Effector CD4-positive, alpha-beta T cell (primary cell): ENCODE measurements at places on chromosomes 6 and 20.

GRCh38 chr6:41535766-41536165 is 10.4 kb upstream of the FOXP4 start:
- no peak for DNase-seq

DNA sequence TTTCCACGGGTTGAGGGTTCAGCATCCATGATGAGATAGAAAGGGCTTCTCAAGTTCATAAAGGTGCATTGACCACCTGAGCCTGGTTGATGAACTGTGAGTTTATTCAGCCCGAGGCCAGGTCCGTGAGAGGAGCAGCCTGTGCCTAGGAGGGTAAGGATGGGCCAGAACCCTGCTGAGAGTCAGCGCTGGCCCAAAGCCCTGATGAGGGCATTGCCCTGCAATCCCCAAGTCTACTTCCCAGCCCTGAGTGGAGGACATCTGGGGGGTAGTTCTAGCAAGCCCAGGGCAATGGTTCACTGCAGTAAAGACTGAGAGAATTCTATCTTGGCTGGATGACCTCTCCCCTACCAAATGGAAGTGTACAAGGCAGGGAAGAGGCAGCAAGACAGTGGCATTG is 123.3 kb upstream of the NXT1 start:
- no peak for DNase-seq

DNA sequence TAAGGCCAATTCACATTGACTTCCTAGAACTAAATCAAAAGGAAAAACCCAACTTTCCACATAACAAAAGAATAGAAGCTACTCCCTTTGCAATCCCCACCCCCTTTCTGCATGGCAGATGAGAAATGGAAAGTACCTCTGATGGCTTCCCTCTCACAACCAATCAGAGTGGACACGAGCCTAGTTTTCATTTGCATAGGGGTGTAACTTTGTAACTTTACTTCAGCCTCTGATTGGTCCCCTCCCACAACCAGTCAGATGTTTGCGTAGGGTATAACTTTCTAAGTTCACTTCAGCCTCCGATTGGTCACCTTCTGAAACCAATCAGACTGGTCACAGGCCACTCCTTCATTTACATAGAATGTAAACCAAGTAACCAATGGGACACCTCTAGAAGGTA is 328.5 kb downstream of the CDH26 start:
- no peak for DNase-seq

GRCh38 chr6:23601811-23602345 is 524.1 kb upstream of the NRSN1 start:
- no peak for DNase-seq

- DNase-seq: no peak
These were observed 120.1 kb upstream of the TIAM2 start for GRCh38 chr6:154874773-154875592.

DNA sequence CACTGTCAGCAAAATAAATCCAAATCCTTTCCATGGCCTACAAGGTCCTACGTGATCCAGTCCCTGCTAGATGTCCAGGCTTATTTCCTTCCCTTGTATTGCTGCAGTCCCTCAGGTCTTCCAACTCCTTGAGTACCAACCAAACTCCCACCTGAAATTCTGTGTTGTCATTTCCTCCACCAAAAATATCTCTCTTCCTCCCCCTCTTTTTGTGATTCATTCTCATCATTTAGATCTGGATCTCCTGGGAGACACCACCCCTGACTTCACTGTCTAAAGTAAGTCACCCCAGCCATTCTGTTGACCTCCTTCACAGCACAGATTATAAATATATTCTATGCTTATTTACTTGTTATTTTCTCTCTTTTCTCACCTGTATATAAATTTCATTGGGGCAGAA is 9.0 kb upstream of the LOC128125822 start:
- DNase-seq: no peak

- DNase-seq: no peak
These were observed 2.5 kb downstream of the TMEM63B start for GRCh38 chr6:44129841-44130322.

DNA sequence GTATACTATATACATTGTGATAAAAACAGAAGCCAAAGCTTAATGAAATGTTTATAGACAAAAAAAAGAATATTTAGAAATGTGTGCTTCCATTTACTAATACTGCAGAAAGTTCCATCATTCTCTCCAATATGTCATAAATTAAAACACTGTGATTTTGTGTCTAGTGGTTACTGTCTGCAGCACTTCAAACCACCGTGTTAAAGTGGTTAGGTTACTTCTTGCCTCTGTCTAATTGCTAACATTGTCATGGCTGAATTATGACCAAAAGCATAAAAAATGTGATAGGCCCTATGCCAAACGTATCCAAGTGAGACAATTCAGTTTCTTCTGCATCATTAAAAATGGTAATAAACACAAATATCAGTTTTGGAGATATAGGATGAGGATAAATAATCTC is 52.7 kb upstream of the CST5 start:
- DNase-seq: no peak

- DNase-seq: no peak
These were observed 58.1 kb downstream of the ASCC3 start for GRCh38 chr6:100823041-100823440.

DNA sequence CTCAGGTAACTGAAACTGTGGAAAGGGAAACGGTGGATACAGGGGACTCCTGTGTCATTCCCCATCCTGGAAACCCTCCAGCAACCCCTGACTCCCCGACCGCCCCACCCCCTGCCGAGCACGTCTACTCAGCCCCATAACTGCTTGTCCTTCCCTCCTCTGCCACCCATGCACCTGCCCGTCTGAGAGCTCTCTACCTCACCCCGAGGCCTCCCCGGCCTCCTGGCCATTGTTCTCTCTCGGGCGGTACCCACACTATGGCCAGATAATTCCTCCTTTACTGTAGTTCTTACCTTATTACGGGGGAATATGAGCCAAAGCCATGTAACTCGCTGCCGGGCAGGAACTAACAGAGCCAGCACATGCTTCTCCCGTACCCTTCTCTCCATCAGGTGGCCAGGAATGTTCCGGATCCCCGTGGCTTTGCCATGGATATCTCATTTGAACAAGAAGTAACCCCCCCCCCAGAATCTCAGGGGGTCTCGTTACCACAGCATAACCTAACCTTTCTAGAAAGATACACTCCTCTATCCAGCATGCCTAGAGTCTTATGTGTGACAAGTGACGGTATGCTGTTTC is 4.8 kb upstream of the IRF4 start:
- DNase-seq: no peak
